Stimulated activated memory B cell treated with anti-CD40 and anti-IgM and Interleukin-4, amounts not matched to agents 10 μg/mL and 1 μg/mL and 100 μg/mL, for 72 hours (primary cell): ENCODE measurements at places on chromosomes 1 and 21.
A peak's percentile ranks its signal among the peaks of the same experiment; 100 is the strongest.

GRCh38 chr1:223745731-223746130 is 33.4 kb downstream of the CAPN2 start:
- no peak for ATAC-seq

GRCh38 chr1:59696421-59697115 is 118.2 kb upstream of the HOOK1 start:
- peak; percentile 84 for ATAC-seq

DNA sequence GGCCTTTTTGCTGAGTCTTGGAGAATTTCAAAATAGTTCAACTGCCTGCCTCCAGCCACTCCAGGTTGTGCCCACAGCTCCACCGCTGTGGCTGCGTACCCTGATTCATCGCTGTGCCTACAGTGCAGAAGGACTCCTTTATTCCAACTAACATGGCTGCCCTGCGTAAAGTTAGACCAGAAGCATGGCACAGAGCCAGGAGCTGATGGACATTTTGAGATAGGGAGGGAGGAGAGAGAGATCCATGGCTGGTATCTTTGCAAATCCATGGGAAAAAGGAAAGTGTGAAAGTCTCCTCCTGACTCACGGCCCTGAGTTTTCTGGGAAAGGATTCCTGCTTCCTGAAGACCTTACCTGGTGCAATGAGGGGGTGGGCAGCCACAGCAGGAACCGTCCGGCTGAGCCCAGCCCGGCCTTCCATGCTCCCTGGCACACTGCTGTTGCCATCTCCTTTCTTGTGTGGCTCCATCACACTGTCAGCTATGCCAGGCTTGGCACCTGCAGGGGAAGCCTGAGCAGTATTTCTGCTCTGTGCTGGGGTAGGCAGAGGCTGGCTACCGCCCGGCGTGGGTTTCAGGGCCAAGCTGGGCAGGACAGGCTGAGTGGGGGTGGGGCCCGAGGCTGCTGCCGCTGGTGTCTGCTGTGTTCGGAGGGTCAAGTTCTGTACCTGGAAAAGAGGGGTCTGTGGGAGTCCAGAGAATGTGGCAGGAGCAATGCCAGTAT is 46.0 kb upstream of the A3GALT2 start:
- ATAC-seq = no peak

DNA sequence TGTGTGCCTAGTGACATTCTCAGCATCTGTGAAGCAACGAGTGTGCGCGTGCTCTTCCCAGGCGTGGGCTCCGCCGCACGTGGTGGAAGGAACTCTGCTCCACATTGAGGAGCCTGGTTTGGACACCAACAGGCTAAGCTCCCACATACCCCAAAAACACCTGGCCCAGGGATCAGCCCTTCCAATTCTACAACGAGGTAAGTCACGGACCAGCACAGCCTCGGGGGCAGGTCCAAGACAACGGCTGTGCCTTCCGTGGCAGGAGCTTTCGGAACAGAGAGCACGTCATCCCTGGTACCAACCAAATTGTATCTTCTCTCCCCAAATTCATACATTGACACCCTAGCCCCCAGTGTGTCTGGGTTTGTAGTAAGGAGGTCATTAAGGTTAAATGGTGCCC is 27.2 kb upstream of the PDE9A start:
- no peak for ATAC-seq

DNA sequence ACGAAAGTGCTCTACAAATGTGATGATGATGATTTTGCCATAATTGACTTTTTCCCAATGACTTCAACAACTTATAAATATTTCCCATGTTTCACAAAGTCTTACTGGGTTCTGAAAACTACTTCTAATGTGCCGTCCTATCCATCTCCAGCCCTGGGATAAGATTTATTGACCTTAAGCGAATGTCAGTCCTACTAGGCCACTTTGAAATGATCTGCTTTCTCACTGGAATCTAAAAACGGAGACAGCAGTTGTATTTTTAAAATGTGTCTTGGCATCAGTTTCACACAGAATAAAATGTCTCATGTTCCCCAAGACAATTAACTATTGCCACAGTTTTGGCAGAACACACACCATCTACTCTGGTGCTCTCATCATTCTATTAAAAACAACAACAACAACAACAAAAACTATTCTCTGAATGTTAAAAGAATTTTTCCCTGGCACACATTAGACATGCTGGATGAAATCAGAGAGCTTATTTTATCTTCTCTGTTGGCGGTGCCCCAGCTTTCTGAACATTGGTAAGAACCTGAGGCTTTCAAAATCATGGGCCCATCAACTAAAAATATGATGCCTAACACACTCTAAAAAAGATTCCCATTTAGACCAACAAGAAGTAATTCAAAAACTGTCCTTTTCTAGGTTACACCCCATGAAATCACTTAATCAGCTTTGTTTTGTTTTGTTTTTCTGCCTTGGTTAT is 23.1 kb upstream of the DNASE2B start:
- no peak for ATAC-seq

DNA sequence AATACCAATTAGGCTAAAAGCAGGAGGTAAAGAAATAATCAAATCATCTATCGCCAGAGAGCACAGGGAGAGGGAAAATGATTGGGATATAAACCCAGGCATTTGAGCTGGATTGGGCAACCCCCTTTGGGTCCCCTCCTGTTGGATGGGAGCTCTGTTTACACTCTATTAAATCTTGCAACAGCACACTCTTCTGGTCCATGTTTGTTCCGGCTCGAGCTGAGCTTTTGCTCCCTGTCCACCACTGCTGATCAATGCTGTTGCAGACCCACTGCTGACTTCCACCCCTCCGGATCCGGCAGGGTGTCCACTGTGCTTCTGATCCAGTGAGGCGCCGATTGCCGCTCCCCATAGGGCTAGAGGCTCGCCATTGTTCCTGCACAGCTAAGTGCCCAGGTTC is 493.8 kb downstream of the MATN1 start:
- no peak for ATAC-seq
